ENCODE measurements at places on chromosomes 2 and 18.

DNA sequence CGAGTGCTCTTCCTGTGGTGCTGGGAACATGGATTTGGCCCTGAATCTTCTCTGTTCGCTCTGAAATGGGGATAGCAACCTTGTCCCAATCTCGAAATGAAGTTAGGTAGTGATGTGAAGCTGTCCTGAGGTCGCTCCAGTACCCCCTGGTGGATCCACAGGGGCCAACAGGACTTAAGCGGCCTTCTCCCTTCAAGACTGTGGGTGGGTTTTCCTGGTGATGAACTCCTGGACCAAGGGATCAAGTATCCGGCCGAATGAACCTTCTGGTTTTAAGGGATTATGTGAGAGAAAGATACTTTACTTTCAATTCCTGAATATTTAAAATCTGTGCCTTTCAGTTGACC is 156.5 kb downstream of the NAPG start:
- no peak for DNase-seq

DNA sequence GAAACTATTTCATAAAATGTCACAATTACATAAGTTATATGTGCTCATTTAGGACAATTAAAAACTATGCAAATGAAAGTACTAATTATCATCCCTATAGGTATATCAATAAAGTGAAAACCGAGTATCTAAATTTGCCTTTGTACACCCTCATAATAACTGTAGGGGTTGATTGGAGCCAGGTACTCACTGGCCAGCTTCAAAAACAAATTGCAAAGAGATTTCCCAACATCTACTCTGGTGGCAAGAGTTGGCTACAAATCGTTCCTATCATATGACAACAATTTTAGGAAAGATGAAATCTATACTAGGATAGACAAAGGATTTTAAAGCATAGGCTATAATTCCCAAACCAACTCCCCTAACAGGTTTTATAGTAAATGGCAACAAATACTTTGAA is 556.4 kb downstream of the LRRTM4 start:
- no peak for DNase-seq

DNA sequence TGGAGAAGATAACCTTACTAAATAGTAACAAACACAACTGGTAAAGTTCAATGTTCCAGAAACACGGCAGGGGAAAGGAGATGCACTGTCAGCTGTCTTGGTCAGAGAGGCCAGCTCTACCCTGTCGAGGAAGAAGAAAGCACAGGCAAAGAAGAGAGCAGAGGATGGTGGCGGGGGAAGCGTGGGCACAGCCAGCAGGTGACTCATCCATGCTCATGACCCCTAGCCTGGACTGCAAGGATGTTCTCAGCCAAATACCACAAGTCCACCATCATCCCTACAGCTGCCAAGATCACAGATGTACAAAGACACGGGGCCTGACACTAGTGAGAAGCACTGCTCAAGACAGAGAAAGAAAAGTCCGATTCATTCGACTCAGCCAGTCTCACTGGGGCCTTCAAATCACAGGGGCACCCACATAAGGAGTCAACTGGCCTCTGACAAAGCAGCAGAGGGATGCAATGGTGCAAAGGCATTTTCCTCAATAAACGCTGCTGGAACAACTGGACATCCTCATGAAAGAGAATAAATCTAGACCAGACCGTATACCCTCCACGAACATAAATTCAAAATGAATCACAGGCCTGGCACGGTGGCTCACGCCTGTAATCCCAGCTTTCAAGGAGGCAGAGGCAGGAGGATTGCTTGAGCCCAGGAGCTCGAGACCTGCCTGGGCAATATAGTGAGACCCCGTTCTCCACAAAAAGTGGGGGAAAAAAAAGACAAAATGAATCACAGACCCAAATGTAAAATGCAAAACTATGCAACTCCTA is 5.6 kb downstream of the DTYMK start:
- no peak for DNase-seq

- DNase-seq: peak; percentile 31
Observed at GRCh38 chr2:235577404-235578330, 83.8 kb downstream of the AGAP1 start.

GRCh38 chr2:148592791-148593190 is 51.8 kb upstream of the EPC2 start:
- DNase-seq: no peak

- DNase-seq: no peak
Observed at GRCh38 chr2:138503087-138503442, 1.5 kb downstream of the SPOPL start.

GRCh38 chr18:3448838-3449511 is 997 bp upstream of the TGIF1 start:
- DNase-seq: peak; percentile 59

DNA sequence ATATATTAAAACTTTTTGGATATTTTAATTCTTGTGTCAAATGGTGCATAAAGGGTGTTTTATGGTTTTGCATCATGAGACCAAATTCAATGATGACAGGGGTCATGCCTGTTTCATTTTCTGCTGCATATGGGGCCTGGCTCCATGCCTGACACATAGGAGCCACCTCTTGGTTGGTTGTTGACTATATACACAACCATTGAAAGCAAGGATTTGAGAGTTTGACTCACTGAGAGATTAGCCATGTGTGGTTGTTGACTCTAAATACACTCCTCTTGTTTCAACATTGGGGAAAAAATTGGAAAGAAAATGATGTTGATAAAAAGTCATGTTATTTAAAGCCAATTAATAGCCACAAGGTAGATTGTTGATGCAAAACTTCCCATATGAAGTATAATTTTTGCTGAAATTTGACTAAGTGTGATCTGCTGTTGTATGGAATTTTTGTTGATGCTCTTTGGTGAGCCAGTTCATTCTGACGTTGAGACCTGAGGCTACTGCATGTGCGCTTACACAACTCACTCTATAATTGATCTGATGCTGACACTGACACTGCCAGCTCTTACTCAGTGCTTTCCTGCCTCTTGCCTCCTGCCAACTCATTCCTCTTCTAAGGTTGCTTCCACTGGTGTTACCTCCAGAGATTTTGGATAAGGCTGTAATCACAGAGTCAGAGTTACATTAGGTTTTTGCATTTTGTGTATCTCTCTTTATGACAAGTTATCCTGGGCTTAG is 446.2 kb upstream of the SLC14A2 start:
- no peak for DNase-seq

DNA sequence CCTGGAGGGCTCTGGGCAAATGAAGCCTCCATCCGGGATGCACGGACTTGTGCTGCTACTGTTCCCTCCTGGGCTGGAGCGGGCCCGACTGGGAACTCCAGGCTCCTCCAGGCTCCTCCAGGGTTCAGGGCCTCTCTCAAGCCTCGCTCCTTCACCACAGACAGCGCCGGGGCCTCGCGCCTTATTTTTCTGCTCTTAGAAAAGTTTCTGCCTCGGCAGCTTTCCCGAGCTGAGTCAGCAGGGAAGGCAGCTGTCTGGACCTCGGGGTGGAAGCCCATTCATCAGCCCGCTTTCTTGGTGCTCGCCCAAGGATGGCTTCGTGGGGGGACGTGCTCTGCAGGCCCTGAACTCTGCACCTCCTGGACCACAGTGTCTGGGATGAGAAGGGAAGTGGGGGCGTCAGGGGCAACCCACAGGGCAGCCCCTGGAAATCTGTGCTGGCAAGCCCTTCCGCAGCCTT is 12.9 kb upstream of the TEX51 start:
- peak; percentile 34 for DNase-seq

DNA sequence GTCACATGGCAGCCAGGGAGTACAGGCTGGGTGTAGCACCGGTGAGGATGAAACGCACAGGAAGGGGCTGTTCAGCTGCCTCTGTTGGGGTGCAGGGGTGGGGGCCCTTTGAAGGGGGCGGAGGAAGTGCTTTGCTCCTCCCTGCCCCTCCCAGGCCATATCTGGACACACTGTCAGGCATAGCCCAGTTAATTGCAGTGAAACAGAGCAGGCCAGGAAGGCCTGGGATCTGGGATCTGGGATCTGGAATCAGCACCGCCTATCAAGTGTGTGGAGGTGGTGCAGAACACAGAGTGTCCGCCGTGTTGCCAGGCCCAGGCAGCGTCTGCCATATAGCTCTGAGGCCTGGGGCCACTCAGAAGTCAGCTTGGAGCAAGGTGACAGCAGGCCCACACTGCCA is 119.3 kb upstream of the MSH2 start:
- DNase-seq: no peak

DNA sequence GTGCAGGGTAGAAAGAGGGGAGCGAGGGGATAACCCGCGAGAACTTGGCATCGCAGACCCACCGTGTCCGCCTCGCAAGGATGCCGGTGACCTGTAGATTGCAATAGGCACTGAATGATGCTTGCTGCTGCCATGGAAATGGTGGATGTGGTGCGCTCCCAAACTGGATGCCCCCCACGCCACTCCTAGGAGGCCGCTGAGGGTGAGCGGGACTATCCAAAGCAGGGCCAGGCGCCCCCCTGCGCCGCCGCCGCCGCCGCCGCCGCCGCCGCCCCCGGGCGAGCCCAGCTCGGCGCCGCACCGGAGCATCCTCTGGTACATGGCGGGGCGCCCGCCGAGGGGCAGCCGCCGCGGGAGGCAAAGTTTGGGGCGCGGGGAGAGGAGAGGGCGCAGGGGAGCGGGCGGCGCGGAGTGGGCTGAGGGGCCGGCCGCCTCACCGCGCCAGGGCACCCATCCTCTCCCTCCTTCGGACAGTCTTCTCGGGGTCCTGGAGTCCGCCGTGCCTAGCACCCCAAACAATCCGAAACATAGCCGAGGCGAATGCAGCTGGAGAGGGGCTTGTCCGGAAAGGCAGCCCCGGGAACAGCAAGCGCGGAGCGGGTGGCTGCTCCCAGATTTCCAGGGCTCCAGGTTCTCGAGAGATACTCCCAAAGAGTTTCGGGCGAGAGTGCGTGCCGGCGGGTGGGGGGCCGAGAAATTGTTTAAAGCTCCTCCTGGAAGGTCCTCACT is 685.1 kb downstream of the NRXN1 start:
- no peak for DNase-seq

GRCh38 chr2:96860065-96861029 is 2.5 kb upstream of the ANKRD39 start:
- no peak for DNase-seq

DNA sequence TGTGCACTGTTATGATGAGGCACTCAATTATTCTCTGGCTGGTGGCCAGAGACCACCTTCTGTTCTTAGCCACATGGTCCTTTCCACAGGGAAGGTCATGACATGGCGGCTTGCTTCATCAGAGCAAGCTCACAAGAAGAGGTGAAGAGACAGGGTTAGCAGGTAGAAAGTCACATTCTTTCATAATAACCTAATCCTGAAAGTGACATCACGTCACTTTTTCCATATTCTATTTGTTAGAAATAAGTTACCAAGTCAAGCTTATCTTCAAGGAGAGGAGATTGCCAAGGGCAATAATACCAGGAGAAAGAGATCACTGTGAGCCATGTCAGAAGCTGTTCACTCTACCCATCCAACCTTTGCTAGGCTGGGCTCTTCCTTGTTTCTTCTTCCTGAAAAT is 139.4 kb downstream of the OSR1 start:
- DNase-seq: no peak
